GM18507 (cell line): ENCODE measurements at places on chromosomes 11 and 22.

- no peak for DNase-seq
Observed at GRCh38 chr11:67284811-67285540, 4.1 kb upstream of the ANKRD13D start.

DNA sequence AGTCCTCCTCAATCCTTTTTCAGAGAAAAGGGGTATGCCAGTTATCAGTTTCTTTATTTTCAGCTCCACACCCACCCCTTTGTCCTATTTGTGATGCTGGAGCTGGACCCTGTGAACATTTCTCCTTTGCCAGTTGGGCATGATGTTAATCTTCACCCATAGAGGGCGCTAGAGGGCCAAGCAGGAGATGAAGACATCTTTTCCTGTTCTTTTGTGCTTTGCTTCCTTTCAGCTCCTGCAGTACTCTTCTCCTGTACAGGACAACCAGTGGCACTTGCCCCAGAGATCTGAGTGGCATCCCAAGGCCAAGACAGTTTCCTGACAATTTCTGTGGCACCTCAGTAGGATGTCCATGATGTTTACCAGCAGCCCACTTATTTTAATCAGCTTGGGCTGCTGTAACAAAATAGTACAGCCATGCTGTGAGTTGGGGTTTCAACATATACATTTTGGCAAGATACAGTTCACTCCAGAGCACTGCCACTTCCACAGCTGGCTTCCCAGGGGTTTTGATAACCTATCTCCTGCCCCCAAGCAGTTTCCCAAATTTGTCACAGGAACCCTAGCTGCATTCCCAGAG lies 4.6 kb downstream of the SAA2 start:
- no peak for DNase-seq

DNA sequence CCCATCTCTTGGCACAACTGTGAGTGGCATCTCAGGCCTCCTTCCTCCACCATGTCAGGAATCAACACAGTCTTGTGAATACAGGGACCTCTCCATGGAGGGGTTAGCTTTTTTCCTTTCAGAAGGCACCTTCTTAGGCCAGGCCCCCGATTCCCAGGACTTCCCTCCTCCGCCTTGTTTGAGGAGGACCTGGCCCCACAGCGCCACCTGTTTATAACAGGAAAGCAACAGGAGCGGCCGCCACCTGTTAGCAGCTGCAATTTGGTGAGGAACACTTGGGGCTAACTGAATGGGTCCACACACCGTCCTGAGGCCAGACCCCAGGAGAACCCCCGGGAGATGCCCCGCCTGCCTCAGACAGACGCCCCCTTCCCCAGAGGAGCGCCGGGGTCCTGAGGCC lies 3.8 kb upstream of the PKP3 start:
- DNase-seq: no peak

DNA sequence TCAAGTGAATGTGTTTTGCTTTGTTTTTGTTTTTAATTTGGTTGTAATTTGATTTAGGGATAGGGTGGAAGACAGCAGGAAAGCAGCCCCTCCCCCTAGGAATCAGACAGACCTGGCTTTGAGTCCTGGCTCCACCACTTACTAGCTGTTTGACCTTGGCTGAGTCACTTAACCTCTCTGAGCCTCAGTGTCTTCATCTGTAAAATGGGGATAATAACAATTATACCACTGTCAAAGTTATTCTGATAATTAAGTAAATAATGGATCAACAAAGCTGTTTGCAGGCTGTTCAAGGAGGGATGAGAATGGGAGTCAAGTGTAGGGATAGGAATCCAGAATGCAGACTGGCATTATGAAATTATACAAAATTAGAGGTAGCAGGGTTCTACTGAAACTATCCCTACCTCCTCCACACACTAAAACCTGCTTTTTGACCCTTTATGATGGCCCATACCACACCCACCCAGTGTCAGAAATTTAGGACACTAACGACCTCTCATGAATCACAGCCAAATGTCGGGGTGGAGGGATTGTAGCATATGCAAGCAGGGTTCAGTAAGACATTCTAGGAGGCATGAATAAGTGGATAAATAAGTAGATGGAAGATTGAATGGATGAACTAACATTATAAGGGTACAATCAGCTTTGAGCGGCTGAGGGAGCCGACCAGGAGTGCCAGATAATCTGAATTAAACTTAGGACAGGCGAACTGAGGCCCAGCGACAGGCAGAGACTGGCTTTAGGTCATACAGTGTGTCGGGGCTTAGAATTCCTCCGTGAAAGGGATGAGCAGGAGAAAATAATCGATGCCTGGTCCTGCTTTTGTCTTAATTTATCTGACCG lies 974 bp downstream of the ANAPC15 start:
- DNase-seq: no peak

GRCh38 chr22:45429981-45430775 lies 16.7 kb downstream of the RIBC2 start:
- DNase-seq: no peak

GRCh38 chr11:92758241-92758780 lies 211.1 kb upstream of the MTNR1B start:
- no peak for DNase-seq

DNA sequence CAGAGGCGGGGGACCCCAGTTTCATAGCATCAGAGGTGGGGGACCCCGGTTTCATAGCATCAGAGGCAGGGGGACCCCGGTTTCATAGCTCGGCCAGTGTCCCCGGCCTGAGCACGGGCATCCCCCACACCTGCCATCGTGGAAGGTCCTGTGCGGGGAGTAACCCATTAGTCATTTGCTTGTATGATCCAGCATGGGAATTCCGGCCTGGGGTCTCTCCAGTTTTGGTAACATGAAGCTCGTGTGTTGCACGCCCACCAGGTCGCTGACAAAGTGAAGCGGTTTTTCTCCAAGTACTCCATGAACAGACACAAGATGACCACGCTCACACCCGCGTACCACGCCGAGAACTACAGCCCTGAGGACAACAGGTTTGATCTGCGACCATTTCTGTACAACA lies 29.0 kb upstream of the KRTAP5-7 start:
- DNase-seq: no peak

DNA sequence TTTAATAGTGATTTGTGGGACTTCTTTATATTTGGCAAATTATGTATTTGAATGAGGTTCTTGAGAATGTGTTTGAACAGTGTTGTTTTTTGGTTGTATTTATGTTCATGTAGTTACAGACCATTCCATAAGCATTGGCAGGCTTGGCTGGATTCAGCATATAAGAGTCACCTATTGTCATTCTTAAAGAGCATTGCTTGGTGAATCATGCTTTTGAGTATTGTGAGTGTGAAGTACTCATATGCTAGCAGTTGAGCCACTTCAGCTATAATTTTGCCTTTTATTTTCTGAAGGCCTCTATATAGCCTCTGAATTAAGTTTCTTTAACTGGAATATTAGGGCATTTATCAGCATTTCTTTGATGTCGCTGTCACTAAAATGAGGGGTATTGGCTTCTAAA lies 110.0 kb upstream of the GAL start:
- no peak for DNase-seq

- no peak for DNase-seq
Observed at GRCh38 chr22:39212721-39213376, 31.9 kb downstream of the PDGFB start.

- no peak for DNase-seq
Observed at GRCh38 chr11:74319139-74319816, 7.8 kb upstream of the P4HA3 start.

- DNase-seq: no peak
Observed at GRCh38 chr11:10752061-10752460, 1.0 kb downstream of the CTR9 start.

GRCh38 chr22:16970446-16970845 lies 37.6 kb downstream of the GAB4 start:
- DNase-seq: no peak

GRCh38 chr11:80146232-80146631 lies 705.4 kb upstream of the TENM4 start:
- DNase-seq: no peak

DNA sequence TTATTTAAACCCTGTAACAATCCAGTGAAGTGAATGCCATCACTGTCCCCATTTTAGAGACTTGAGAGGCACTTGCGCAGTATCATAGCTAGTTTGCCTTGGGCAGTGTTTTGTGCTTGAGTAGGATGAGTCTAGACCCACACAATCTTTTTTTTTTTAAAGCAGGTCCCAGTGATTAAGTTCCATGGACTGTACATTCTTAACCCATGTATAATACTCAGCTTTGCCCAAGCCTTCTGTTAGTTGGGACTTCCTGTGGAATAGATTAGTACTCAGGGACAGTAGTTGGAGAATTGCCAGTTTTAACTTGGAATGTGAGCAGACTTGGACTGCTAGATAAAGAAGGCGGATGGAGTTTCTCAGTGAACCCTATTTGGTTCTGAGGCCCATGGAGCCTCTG lies 108.6 kb upstream of the RASSF10 start:
- no peak for DNase-seq

DNA sequence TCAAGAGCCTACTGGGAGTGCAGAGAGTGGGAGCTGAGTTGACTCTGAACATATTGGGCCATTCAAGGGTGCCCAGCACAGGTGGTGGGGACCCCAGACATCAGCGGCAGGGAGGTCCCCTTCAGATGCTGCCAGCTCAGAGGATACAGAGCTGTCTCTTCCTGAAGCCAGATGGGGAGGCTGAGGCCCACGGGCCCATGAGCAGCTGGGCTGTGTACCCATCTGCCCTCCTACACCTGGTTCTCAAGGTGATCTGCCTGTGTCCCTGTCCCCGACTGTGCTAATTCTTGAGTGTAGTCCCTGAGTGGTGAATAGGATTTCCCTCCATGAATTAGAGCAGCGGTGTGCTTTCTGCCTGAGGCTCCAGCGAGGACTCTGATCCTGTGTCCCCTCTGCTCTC lies 76.3 kb downstream of the MICAL2 start:
- no peak for DNase-seq

- no peak for DNase-seq
Observed at GRCh38 chr22:31605851-31606585, 56.0 kb downstream of the PISD start.

DNA sequence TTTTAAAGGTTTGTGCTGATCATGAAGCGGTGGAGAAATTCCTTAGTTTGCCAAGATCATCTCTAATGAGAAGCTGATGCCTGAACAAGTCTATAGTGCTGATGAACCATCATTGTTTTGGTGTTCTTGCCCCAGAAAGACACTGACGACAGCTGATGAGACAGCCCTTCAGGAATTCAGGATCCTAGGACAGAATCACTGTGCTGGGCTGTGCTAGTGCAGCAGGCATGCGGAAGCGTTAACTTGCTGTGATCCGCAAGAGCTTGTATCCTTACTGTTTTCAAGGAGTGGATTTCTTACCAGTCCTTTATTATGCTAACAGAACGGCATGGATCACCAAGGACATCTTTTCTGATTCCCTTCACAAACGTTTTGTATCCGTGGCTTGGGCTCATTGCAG lies 104.1 kb downstream of the TBC1D22A start:
- no peak for DNase-seq

DNA sequence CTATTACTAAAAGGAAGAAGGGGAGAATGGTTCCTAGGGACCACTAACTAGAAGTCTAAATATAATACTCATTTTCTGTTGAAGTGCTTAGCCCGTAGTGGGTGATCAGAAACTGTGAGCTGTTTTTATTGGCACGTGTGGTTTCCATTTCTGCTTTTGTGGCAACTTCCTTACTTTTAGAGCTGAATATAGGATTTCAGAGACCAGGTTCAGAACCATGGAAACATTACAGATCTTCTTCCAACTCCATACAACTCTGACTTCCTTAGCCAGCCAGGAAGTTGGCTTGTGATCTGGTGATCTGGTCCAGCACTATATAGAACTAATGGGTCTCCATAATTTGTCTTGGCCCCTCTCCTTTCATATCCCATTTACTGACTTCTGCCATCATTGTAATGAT lies 2.6 kb upstream of the ME3 start:
- DNase-seq: no peak

DNA sequence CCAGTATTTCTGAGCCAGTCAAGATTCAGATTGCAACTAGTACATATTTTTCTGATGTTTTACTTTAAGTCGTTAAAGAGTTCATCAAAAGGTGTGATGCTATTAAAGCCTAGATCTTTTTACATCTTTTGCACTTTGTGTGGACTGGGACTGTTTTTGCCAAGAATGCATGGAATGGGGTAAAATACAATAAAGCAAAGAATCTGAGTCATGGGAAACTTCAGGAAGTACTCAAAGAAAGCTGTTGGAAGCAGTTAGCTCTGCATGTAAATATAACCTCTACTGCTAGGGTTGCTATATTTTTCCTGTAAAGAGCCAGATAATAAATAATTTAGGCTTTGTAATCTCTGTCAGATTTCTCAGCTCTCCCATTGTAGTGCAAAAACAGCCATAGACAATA lies 20.9 kb downstream of the ATXN10 start:
- DNase-seq: no peak

- DNase-seq: no peak
Observed at GRCh38 chr11:19946681-19947080, 213.6 kb downstream of the DBX1 start.

- DNase-seq: no peak
Observed at GRCh38 chr11:14544611-14545010, 24.4 kb upstream of the PSMA1 start.

DNA sequence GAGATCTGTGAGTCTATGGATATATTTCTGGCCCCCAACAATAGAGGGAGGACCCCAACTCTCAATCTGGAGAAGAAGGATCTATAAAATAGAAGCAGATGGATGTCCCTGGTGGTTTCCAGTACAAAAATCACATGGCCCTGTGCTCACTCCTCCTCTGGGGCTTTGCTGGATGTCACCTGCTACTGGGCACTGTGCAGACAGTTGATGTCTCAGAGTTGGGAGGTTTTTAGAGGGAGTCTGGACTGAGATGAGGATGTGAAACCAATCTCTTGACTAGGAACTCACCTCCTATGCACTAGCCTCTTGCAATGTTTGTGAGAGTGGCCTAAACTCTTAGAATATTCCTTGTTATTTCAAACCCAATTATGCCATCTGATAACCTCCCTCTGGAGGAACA lies 107.2 kb downstream of the SCN3B start:
- no peak for DNase-seq

DNA sequence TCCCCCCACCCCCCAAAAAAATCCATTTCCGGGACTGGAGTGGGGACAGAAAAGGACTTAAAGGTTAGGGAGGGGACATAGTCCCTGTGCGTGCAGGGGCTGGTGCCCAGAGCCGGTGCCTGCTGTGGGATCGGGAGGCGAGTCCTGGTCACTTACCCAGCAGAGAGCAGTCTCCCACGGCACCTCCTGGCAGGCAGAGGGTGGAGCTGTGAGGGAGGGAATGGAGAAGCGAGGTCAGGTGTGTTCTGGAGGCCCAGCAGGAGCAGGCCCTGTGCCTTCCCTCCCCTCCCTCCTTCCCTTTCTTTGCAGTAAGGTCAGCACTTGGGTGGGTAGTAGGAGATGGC lies 28.4 kb downstream of the SHANK3 start:
- DNase-seq: no peak

GRCh38 chr11:1410366-1411291 lies 20.9 kb downstream of the BRSK2 start:
- no peak for DNase-seq

- DNase-seq: no peak
Observed at GRCh38 chr11:62860835-62861563, 19.7 kb upstream of the SLC3A2 start.

GRCh38 chr11:96943970-96944369 lies 554.2 kb downstream of the JRKL start:
- no peak for DNase-seq

- no peak for DNase-seq
Observed at GRCh38 chr11:124943254-124943616, 7.4 kb upstream of the HEPACAM start.

- DNase-seq: no peak
Observed at GRCh38 chr11:126636911-126637794, 281.7 kb downstream of the ST3GAL4 start.

GRCh38 chr11:78740199-78741071 lies 165.8 kb upstream of the NARS2 start:
- DNase-seq: no peak
